LoVo (cell line): ENCODE measurements at places on chromosomes 3 and 15.
A peak's percentile ranks its signal among the peaks of the same experiment; 100 is the strongest.

GRCh38 chr3:109648027-109648426 lies 310.7 kb upstream of the DPPA4 start:
- no peak for DNase-seq

GRCh38 chr3:37906734-37907282 lies 45.1 kb downstream of the CTDSPL start:
- no peak for DNase-seq

DNA sequence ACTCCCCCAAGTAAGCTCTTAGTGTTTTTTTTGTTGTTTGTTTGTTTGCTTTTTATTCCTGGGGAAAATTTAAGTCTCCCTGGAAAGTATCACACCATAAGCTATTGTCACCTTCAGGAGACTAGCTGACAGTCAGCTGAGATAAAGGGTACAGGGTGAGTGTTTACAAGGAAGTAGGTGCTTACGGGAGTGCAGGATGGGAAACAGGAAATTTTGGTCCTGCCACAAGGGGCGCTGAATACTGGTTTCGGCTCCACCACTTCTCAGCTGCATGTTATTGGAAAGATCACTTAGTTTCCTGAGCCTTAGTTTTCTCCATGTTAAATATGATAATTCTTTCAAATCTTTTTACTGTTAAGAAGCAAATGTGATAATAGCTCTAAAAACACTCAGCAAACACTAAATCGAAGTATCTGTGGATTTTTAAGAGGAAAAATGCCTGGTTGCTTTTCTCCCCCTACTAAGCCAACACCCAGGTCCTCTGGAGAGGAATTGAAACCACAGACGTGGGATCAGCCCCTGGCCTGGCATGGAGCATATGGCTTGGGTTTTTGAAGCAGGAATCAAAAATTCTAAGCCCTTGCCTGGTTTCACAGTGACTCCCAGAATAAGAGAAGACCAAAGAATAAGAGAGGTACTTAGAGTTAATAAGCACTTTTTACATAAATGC lies 90.7 kb downstream of the SCN11A start:
- peak; percentile 44 for DNase-seq

DNA sequence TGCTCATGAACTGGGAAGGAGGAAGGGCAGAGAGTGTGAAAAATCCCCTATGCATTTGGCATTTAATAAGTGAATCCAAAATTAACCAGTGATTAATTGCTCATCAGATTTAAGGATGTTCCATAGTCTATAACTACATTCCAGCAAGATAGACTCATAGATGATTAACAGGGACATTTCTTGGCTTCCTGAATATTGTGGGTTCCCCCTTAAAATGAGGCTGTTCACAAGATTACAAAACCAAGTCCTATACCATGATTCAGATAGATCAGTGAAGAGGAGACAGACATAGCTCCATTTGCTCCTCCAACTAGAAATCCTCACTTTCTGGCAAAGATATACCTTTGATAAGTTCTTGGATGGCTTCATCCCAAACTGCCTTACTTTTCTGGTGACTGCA lies 15.4 kb downstream of the RASGRP1 start:
- DNase-seq, result no peak

- DNase-seq, result no peak
Observed at GRCh38 chr15:41869770-41870688, 23.8 kb downstream of the SPTBN5 start.

DNA sequence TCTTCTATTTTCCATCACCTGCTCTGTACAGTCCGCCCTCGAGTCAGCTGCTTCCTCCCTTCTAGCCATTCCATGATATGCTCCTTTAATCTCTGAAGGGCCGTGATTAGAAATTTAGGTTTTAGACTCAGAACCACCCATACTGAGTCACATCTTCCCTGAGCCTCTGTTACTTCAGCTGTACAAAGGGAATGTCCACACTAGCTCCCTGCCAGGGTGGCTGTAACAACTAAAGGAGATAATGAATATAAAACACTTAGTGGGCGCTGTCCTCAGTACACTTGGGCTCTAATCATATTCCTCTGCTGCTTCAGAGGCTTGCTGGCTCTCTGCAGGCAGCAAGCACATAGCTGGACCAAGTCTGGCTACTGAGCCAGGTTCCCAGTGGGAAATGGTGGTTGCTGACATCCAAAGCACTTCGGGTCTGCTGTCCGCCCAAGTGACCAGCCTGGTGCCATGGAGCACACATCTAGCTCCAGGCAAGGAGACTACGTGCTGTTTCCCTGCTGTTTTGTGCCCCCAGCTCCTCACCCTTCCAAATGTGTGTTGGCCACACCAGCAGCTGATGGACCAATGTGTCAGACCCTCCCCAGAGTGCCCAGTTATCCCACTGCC lies 901 bp upstream of the CHST14 start:
- no peak for DNase-seq

DNA sequence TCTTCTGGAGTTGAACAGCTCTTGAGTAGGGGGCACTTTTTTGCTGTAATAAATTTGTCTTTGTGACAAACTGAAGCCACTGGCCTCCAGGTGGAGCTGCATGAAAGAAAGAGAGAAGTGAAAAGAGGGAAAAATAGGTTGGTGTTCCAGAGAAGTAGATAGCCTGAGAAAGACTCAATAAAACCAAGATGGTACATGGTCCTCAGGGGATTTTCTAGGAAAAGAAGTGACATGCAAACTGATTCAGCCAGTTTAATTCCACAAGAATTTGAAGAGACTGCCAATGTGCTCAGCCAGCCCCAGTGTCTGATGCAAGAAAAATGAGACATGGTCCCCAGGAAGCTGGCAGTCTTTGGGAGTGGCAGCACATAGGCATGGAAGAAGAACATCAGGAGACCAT lies 152.7 kb downstream of the CD47 start:
- no peak for DNase-seq

GRCh38 chr3:31553258-31553657 lies 20.5 kb downstream of the STT3B start:
- DNase-seq, result no peak

DNA sequence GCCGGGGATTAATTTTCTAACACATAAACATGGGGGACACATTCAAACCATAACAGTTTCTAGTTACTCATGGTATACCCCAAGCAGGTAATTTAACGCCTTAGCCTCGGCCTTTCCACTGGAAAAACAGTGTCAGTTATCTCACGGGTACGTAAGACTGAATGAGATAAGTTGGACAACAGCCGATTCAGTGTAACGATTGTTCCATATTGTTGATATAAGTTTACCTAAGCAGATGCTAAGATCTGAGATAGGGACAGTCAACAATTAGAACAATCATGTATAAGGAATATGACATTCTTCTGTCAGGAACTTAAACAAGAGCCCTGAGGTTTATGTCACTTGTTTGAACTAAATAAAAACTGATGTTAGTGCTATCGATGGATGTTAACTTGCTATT lies 130.8 kb downstream of the GHSR start:
- no peak for DNase-seq

- peak; percentile 39 for DNase-seq
Observed at GRCh38 chr3:192812743-192813383, 85.5 kb upstream of the FGF12 start.

DNA sequence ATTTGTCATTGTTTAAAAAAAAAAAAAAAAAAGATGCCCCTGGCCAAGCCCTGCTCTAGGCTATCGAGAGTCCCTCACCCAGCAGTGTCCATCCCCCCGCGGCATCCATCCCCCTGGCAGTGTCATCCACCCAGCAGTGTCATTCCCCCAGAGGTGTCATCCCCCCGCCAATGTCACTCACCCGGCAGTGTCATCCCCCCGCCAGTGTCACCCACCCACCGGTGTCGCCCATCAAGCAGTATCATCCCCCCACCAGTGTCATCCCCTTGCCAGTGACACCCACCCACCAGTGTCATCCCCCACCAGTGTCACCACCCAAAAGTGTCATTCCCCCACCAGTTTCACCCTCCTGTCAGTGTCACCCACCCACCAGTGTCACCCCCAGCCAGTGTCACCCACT lies 99.3 kb upstream of the PRR20G start:
- DNase-seq, result no peak

DNA sequence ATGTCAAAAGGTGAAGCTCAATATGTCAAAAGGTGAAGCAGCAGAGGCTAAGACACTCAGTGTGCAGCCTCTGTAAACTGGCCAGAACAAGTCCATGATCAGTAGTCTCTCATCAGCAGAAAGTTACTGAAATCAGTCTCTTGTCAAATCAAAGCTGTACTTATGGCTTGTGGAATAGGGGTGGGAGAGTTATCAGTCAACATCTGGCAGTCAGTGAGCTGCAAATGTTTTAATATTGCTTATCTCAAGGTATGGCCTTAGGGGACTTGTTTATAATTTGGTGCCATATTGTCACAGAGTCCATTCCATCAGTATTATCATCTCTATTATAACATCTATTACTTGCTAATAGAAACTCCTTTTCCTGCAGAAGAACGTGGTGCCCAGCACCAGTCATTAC lies 14.9 kb upstream of the WDR49 start:
- DNase-seq, result no peak

DNA sequence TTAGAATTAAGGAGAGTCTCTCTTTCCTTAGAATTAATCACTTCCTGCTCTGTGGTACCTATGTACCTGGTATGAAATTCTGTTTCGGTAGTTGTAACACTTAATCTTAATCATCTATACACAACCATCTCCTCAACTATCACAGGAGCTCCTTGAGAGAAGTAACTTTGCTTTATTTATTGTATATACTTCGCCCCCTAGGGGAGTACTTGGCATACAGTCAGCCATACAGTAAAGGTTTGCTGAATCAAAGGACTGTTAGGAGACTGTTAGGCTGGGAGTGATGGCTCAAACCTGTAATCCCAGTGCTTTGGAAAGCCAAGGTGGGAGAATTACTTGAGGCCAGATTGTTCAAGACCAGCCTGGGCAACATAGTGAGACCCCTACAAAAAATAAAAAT lies 44.7 kb downstream of the RORA start:
- peak; percentile 14 for DNase-seq

DNA sequence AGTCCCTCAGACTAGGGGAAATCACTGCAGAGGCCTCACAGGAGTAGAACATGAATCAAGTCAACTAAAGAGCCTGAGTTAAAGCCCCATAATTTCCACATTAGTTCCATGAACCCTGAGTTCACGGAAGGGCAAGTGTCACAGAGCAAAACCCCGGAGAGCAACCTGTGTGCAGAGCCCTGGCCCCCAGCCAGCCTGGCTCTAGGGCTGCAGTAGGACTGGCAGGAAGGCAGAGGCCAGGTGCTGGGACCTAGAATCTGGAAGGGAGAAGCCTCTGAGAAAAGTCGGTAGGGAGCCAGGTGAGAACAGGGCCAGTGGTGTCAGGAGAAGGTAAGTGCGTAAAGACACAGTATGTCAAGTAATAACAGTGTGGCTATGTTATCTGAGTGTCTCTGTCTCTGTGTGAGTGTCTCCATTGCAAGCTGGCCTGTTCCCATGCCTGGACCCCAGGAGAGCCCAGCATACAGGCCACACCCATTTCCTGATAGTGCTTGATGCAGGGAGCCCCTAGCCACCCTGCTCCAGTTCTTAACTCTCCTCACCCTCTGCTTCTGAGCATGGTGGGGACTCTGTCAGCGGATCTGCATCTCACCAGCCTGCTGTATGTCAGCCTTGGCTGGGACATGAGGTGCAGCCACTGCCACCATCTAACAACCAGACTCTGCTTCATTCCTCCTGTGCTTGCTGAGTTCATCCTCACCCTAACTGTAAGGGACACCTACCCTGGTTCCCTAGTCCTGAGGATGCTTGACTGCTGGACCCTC lies 11.3 kb upstream of the MANF start:
- no peak for DNase-seq

DNA sequence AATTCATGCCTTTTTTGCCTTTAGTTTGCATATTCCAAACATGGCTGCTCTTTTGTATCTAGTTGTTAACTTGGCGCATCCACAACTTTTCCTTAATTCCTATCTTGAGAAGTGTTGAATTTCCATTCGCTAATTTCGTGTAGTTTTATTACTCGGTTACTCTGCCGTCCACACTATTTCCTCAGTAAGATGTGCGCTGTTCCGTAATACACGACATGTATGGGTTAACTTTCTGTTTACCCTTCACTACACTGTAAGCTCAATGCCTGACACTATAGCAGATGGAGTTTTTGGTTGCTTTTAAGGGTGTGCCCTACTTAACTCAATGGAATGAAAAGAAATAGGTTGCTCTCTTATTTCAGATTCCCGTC lies 724 bp downstream of the RPSA start:
- DNase-seq, result no peak

DNA sequence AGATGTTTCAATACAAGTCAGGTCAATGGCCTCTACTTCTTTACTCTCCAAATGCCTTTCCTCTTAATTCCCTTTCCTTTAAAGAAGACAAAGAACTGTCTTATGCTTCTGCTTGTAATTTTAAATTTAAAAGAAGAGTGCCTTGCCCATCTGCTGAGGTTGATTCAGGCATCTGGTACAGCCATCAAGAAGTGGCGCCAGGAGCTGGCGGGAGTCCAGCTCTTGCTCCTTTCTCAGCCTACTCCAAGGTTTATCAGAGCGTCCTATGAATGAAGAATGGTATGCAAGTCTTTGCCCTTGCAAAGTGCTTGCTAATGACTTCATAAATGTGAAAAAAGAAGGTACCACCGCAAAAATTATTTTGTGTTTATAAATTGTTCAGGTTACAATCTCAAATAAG lies 294.6 kb upstream of the TGFBR2 start:
- DNase-seq, result no peak

DNA sequence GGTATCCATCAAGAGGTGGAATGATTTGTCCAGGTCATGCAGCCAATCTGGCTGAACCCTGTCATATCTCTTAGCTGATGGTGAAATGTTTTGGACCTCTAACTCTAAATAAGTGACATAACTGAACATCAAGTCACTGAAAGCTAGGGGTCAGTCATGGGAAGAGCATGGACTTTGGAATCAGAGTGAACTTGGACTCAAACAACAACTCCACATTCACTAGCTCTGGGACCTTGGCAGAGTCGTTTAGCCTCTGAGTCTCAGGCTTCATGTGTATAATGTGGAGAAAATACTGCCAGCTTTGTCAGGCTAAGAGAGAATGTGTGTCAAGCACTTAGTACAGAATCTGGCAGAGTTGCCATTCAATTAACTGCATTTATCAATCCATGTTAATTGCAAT lies 557.8 kb upstream of the CFAP20DC start:
- DNase-seq, result no peak

GRCh38 chr3:172580680-172581401 lies 57.6 kb upstream of the TNFSF10 start:
- no peak for DNase-seq

DNA sequence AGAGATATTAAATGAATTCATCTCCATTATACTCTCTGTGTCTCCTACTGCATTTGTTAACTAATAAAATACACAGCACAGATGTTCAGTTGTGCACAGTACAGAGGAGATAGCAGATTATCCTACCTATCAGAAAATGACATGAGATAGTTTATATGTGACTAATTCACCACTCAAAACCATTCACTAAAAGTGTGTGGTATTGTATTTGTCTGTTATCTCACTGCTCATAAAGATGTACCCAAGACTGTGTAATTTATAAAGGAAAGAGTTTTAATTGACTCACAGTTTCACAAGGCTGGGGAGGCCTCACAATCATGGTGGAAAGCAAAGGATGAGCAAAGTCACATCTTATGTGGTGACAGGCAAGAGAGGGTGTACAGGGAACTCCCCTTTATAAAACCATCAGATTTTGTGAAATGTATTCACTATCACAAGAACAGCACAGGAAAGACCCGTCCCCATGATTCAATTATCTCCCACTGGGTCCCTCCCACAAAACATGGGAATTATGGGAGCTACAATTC lies 936.3 kb downstream of the ROBO1 start:
- no peak for DNase-seq
